ENCODE measurements at places on chromosomes 4 and X. TPM values are rescaled to one million over a fixed set of nuclear protein-coding genes. Genes with fewer than 3 reads are reported as not detected.

- H3K36me3 ChIP-seq = no peaks in the 10 kb centered on the region
- H3K4me3 ChIP-seq = no peak overlapping the region
- no peak overlapping the region for H3K27ac ChIP-seq
- H3K4me1 ChIP-seq = no peaks in the 10 kb centered on the region
- DNase-seq = no peak
These were observed 325.9 kb upstream of the PABPC5 start for GRCh38 chrX:91108761-91109160.

GRCh38 chr4:110840221-110840654, 217.4 kb upstream of the PITX2 start:
- no peaks in the 10 kb centered on the region for H3K36me3 ChIP-seq
- H3K27me3 ChIP-seq = no peaks in the 10 kb centered on the region
- no peak overlapping the region for H3K4me3 ChIP-seq

DNA sequence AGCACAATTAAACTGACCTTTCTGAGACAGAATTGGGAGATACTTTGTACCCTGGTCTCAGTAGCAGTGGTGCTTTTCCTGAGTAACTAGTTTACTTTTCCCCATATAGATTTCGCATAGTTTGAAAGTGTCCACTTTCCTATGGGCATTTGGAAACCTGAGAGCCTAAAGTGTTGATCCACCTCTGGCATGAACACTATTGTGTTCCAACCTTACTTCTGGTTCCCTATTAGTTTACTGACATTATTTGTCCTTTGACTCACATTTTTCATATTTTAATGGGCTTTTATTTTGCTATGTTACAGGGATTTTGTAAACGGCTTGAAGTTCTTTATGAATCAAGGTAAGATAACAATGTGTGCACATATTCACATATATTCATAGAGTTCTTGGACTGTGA, 103.7 kb downstream of the CBLL2 start:
- no peaks in the 10 kb centered on the region for H3K4me1 ChIP-seq
- no peak overlapping the region for H3K4me3 ChIP-seq
- no peaks in the 10 kb centered on the region for H3K36me3 ChIP-seq
- H3K27me3 ChIP-seq = no peaks in the 10 kb centered on the region
- DNase-seq = no peak

DNA sequence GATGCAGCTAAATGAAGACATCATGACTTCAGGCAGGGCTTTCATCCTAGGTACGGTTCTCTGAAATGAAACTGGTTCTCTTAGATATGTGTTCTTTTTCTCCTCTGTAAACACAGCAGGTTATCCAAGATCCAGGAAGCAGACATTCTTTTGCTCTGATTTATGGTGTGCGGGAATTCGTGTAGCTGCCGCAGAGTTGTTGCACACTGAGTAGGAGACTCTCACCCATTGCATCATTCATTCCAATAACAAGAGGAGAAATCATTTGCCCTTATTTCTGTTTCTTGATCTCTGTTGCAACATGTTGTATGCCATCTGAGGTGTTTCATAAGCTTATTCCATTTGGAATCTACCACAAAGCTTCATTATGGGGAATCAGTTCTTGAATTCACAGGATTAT, 133.6 kb upstream of the VCX2 start:
- DNase-seq = no peak
- H3K4me1 ChIP-seq = no peaks in the 10 kb centered on the region
- H3K36me3 ChIP-seq = no peaks in the 10 kb centered on the region

TMEM187 gene
- 6.7 TPM for total RNA-seq
